CD4-positive, alpha-beta T cell treated with Interleukin-15 for 1 hour (primary cell): ENCODE measurements at places on chromosomes 12 and 14.

DNA sequence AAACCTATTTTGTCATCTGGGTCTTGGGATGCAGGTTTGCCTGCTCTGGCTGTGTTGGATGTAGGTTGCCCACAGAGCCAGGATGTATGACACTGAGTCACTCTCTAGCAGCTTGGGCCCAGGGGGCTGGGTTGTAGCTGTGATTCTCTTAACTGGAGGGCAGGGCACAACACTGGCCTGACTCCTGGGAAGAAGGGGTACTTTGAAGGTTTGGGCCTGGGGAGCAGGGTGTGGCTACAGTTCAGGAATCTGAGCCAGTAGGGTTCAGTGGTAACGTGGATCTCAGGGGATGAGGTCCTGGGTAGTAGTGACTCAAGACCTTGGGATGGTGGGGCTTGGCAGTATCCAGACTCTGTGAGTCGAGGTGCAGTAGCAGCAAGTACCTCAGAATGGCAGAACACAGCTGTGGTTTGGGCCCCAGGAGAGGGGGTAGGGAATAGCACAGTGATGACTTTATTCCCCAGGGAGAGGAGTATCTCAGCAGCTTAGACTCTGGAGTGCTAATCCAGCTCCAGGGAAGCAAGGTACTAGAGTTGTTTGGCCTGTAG, 25.7 kb downstream of the TBC1D15 start:
- no peak for DNase-seq

- DNase-seq, result no peak
Observed at GRCh38 chr14:84128050-84128449, 1401.9 kb upstream of the FLRT2 start.

DNA sequence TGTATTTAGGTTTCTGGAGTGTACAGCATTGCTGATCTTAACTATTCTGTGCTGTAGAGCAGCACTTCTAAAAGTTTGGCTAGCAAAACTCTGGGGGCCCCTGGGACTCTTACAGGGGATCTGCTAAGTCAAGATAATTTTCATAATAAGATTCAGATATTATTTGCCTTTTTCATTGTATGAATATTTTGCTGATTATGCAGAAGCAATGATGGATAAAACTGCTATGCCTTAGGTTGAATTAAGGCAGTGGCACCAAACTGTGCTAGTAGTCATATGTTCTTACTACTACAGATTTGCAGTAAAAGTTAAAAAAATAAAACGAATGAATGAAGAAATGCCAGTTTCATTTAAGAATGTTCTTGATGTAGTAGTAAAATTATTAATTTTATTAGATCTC, 160.1 kb downstream of the PDZRN4 start:
- DNase-seq, result no peak

- no peak for DNase-seq
Observed at GRCh38 chr12:2562400-2562799, 232.4 kb upstream of the FKBP4 start.

DNA sequence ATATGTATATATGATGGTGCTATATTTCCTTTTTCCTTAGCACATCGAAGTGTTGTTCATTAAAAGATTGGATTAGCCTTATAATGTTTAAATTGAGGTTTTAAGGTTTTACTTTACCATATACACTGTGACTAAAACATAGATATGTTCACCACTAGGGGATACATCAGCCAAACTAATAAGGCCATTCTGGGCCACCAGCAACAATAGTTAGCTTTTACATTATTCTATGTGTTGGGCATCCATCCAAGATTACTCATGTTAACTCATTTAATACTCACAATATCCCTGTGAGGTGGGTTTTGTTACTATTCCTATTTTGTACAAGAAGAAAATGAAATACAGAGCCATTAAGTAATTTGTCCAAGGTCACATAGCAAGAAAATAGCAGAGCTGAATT, 202.6 kb upstream of the AVPR1A start:
- DNase-seq, result no peak

DNA sequence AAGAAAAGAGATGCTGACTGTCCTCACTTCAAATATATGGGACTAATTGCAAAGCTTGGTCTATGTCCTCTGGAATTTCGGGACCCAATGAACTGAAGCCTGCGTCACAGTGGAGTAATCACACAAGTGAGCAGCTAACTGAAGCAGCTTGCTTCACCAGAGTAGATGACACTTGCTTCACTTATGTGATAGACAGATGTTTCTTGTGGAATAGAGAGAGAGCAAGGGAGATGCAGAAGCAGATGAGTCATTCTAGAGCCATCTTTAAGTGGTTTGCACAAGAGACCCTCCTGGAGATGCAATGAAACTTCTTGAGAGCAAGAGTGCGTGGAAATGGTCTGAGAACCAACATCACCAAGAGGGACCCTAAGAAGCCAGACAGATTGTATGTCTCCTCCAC, 1537.1 kb upstream of the FLRT2 start:
- no peak for DNase-seq

- no peak for DNase-seq
Observed at GRCh38 chr14:89600029-89600428, 183.0 kb upstream of the FOXN3 start.

GRCh38 chr12:47139000-47139681, 59.4 kb upstream of the AMIGO2 start:
- no peak for DNase-seq

GRCh38 chr12:54983536-54984101, 943 bp downstream of the TESPA1 start:
- no peak for DNase-seq

DNA sequence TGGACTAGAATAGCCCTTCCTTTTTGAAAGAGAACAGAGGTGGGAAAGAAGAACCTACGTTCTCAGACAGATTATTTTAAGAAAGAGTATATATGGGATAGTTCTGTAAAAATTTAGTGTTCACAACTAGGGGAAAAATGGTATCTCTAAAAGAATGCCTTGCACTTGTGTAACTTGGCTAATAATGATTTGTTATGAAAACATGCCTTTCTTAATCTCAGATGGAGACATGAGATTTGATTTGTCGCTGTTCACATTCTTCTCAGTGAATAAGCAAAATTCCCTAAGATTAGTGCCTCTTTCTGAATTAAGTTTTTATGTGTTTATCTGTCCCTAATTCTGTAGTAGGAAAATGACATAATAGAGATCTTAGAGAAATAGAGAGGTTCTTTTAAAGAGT, 100.8 kb downstream of the USP15 start:
- no peak for DNase-seq

DNA sequence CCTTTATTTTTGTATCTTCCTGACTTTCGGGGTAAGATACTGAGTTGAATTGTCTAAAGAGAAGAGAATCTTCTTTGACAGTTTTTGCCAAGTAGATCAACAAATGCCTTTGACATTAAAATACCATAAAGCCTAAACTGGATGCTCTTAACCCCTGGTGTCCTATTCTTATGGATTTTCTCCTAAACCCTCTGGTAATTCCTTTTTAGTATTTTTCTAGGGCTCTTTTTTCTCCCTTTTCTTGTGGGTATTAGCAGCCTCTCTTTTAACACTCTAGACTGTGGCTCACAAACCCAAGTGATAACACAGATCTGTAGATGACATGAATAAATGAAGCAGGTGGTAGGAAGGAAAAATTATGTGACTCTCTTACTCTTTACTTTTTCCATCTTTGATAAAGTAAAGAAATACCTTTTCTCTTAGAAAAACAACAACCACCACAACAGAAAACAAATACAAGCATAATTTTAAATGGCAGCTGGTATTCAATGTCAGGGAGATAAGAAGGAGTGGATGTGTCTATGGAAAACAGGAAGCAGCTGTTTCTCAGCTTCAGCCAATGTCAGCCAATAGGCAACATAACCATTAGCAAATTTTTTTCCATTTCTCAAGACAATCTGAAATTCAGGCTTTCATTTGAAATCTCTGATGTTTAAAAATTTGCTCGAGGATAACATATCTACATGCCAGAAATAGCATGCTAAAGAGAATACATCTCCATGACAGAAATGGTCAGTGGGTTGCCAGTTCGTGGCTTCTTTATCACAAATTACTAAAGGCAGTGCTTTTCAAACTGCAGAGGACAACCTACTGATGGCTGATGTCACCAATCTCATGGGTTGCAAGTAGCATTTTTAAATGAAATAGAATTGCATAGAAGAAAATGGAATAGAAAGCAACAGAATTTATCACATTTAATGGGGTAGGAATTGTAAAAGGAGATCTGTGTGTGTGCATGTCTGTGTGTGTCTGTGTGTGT, 123.1 kb upstream of the KRR1 start:
- no peak for DNase-seq

DNA sequence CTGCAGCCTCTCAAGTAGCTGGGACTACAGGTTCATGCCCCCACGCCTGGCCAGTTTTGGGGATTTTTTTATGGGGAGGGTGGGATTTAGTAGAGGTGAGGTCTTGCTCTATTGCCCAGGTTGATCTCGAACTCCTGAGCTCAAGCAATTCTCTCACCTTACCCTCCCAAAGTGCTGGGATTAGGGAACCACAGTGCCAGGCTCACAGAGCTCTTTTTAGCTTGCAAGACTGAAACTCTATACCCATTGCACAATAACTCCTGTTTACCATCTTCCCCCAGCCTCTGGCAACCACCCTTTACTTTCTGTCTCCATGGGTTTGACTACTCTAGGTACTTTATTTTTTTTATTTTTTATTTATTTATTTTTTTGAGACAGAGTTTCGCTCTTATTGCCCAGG, 25.7 kb upstream of the CDK17 start:
- no peak for DNase-seq

- DNase-seq, result peak; percentile 26
Observed at GRCh38 chr12:53102883-53103807, at the start of gene SOAT2. Gene SOAT2 (plus strand): TSS chr12:53103486. CDS start chr12:53103578, 92 bp downstream.

DNA sequence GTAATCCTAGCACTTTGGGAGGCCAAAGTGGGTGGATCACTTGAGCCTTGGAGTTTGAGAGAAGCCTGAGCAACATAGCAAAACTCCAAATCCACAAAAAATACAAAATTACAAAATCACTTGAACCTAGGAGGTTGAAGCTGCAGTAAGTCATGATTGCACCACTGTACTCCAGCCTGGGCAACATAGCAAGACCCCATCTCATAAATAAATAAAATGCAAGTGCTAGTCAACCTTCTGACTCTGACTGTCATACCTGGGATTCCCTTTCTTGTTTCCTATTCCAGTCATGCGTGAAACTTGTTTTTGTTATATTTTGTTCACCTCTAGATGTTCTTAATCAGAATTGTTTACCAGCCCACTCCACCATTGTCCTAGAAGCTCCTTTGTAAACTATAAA, 31.4 kb downstream of the ABCD4 start:
- DNase-seq, result no peak

- DNase-seq, result no peak
Observed at GRCh38 chr12:26196421-26196716, 996 bp downstream of the SSPN start.

- peak; percentile 64 for DNase-seq
Observed at GRCh38 chr12:57086493-57087009, 2.4 kb upstream of the NAB2 start.

DNA sequence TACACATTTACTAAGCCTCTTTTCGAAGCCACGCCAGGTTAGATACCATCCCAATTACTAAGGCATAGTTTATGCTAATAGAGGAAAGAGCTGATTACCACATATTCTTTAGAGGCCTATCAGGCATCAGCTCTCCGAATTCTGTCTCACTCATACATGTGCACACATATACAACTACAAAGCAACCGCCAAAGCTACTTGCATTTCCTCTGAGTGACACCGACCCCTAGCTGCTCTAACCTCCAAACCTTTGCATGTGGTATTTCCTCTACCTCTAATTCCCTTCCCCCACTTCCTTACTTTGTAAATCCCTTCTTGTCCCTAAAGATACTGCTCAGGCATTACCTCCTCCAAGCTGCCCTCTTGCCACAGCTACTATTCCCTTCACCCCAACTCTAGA, 107.2 kb downstream of the DUSP6 start:
- DNase-seq, result peak; percentile 53

DNA sequence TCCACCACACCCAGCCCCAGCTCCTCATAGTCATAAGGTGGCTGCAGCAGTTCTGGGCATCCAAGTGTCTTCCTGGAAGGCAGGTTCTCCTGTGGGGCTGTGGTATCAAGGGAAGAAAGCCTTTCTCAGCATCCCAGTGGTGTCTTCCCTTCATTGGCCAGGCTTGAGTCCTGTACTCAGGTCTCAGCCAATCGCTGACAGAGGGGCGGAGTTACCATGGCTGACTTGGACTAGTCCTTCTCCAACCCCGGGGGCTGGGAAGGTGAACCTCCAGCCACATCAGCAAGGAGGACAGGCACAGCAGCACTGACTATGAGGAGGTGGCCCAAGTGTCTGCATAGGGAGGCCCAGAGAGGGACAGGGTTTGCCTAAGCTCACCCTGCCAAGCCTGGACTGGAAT, 64.0 kb upstream of the SLC24A4 start:
- no peak for DNase-seq

DNA sequence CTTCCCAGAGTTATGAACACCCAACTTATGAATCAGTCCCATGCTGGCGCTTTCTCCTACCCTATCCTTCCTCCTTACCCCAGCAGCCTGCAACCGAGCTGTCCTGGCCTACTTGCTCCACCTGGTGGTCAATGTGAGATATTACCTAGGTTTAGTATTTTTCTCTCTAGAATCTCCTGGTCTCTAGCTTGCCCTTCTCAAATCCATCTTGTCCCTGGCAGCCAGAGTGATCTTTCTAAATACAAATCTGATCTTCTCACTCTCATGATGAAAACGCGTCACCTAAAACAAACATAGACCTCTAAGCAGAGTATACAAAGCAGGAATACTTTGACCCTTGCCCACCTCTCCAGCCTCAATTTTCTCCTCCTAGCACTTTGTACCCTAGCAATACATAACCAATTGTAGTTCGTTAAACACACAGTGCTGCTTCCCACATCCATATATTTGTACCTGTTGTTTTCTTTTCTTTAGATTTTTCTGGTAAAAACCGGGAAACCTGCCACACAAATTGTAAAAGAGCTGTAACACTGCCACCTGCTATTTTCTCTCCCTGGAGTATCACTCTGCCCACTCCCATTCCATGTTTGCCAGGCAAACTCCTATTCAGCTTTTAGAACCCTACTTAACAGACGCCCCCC, 20.0 kb upstream of the TCP11L2 start:
- peak; percentile 66 for DNase-seq

GRCh38 chr14:72104011-72104613, 171.9 kb downstream of the RGS6 start:
- no peak for DNase-seq

DNA sequence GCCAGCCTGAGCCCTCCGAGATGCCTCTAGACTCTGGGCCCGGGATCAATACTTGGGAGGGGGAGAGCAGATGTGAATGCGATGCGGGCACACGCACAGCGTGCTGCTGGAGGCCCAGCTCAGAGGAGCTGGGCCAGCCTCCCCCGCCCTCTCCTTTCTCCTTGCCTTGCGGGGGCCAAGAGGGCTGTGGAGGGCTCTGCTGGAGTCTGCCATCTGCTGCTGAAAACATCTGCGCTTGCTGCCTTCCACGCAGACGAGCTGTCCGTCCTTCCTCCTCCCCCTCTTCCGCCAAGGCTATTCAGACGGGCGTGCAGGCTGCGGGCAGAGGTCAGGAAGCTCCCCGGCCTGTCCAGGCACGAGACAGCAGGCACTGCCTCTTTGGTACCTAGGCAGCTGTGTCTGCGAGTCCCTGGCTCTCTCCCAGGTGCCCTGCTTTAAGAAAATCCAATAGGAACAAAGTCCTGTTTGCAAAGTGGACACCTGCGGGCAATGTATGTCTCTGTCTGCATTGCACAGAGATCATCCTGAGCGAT, 75.2 kb downstream of the SPRING1 start:
- DNase-seq, result no peak

- no peak for DNase-seq
Observed at GRCh38 chr14:100309028-100309737, 2.9 kb upstream of the SLC25A29 start.
